Fibroblast of lung (primary cell): ENCODE measurements at places on chromosomes 3 and 15. TPM values are rescaled to one million over a fixed set of nuclear protein-coding genes. Genes with fewer than 3 reads are reported as not detected.

SCAANT1 gene
- total RNA-seq, result 1.7 TPM in 1 of 2 replicates, not detected in the other

- H3K36me3 ChIP-seq, result no peaks in the 10 kb centered on the region
- peaks cover 4% of the 10 kb centered on the region for H3K4me1 ChIP-seq
- peak within 1 kb of the TSS; percentile 1 for H3K4me3 ChIP-seq
- DNase-seq, result no peak
- no peak within 1 kb of the TSS for H3K27ac ChIP-seq
Measured at GRCh38 chr3:45795882-45796765, at the start of gene SLC6A20. Gene SLC6A20, minus strand, starts transcription at chr3:45796536. Its CDS starts 117 bp downstream, at chr3:45796419.

DNA sequence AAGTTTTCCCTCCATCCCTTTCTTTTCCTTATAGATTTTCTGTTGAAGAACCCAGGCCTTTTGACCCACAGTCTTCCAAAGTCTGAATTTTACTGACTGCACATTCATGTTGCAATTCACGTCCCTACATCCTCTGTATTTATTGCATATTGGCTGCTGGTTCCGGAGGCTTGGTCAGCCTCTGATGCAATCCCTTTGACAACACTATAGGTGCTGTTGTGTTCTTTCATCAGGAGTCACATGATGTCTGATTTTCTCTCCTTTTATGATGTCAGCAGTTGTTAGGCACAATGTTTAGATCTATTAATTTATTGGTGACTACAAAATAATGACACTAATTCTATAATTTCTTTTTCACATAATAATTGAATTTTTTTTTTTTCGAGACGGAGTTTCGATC lies 8.7 kb downstream of the CYP1A1 start:
- H3K27ac ChIP-seq, result no peak overlapping the region
- H3K4me3 ChIP-seq, result no peak overlapping the region
- no peaks in the 10 kb centered on the region for H3K36me3 ChIP-seq
- H3K27me3 ChIP-seq, result peaks cover 6% of the 10 kb centered on the region
- no peaks in the 10 kb centered on the region for H3K4me1 ChIP-seq
- peak; percentile 14 for DNase-seq

GRCh38 chr15:101038327-101039003 lies 119.3 kb downstream of the LRRK1 start:
- H3K27ac ChIP-seq, result no peak overlapping the region
- no peaks in the 10 kb centered on the region for H3K36me3 ChIP-seq
- DNase-seq, result no peak
- H3K4me3 ChIP-seq, result no peak overlapping the region
